ENCODE measurements at places on chromosomes 2 and 18.

DNA sequence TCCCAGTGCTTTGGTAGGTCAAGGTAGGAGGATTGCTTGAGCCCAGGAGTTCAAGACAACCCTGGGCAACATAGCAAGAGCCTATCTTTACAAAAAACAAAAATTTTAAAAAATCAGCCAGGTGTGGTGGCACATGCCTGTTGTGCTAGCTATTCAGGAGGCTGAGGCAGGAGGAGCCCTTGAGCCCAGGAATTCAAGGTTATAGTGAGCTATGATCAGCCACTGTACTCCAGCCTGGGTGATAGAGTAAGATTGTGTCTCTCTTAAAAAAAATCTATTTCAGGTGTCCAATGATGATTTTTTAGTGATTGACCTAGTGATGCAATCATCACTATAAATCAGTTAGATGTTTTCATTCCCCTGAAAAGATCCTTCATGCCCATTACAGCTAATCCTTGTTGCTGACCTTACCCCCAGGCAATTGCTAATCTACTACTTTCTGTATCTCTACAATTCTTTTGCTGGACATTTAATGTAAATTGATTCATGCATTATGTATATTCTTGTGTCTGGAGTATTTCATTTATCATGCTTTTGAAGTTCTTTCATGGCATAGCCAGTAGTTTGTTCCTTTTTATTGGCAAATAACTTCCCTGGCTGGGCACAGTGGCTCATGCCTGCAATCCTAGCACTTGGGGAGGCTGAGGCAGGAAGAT lies 10.3 kb downstream of the MOCOS start:
- DNase-seq = no peak

GRCh38 chr2:85354286-85355072 lies at the start of the genes ELMOD3 and RETSAT:
ELMOD3 (plus strand) TSS chr2:85354769; CDS start chr2:85357199, 2,430 bp downstream.
RETSAT (minus strand) TSS chr2:85354528; CDS start chr2:85354507, 21 bp downstream.
- peak; percentile 99 for DNase-seq

DNA sequence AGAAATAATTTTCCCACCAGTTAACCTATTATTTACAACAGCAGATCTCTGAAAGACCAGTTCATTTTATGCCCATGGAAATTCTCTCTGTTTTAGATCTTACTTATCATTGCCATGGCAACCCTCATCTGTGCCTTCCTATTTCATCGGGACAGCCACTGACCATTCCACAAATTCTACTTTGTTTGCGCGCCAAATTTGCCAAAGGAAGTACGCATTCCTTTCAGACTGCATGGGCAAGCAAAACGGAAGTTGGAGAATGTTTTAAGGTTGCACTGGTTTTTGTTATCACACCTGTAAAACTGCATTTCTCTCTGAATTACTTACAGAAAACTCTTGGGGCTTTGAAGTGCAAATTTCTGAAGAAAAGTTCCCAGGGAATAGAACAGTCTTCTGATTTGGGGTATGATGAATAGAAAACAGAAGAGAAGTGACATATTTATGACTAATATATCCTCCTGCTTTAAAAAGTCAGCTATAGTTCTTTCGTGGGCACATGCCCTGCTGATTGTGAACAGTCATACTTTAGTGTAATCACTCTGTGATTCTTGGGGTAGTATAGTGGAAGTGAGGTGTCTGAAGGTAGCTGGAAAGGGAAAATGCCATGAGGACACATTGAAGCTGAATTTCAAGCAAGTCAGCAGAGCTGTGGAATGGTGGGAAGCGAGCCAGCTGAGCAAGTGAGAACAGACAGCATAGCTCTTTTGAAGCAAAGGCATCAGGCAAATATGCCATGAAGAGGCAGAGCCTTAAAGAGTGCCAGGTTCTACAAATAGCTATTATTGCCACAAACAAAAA lies 20.9 kb downstream of the NETO1 start:
- DNase-seq = no peak

DNA sequence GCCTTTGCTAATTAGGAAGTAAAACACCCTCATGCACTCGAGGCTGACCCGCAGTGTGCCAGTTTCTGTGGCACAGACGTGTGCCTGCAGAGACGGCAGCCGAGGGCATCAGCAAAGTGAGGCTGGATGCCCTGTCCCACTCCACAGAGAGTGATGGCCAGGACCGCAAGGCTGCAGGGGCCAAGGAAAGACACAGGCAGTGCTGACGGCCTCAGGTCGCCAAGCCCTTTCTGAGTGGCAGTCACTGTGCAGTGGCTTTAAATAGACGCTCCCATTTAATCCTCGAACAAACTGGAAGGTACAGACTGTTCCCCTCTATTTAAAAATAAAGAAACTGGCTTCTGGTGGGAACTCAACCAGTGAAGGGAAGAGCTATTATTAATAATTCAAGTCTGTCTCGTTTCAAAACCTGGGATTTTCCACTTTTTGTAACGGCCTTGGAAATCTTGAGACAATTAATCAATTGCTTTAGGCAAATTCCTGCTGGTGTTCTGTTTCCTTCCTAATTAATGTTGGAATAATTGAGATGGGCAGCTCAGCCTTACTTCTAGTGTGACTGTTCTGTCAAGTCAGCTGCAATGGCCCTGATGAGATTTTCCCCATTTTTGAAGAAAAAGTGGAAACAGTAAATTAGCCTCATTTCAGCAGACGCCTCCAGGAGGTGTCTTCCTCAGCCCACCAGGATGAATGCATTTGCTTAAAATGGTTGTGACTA lies 644.6 kb upstream of the RAB6C start:
- DNase-seq = no peak

DNA sequence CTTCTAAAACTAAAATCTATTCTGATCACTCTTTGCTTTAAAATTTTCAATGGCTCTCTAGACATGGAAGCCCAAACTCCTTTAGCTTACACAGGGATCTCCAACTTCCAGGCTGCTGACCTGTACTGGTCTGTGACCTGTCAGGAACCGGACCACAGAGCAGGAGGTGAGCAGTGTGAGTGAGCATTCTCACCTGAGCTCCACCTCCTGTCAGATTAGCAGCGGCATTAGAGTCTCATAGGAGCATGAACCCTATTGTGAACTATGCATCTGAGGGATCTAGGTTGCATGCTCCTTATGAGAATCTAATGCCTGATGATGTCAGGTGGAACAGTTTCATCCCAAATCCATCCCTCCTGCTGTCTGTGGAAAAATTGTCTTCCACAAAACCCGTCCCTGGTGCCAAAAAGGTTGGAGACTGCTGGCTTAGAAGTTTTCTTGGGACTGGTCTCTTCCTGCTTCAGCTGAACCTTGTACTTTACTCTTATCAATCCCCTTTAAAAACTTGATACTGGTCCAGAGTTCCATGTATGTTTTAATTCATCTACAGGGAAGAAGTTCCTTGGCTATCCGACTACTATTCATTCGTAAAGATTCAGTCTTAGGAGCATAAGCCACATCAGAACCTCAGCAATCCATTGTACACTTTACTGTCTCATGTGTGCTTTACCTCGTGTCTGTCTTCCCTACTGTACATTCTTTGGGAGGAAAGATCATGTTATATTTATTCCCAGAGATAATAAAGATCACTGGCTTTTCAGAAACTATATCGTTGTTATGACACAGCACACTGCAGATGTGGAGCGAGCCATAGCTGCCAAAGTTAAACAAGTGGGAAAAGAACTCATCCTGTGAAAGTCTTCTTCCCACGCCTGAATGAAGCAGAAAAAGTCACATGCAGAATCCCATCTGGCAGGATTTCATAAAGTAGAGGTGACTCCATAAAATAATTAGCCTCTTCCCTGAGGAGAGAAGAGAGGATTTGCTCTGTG lies 183.8 kb downstream of the LRATD1 start:
- DNase-seq = no peak

DNA sequence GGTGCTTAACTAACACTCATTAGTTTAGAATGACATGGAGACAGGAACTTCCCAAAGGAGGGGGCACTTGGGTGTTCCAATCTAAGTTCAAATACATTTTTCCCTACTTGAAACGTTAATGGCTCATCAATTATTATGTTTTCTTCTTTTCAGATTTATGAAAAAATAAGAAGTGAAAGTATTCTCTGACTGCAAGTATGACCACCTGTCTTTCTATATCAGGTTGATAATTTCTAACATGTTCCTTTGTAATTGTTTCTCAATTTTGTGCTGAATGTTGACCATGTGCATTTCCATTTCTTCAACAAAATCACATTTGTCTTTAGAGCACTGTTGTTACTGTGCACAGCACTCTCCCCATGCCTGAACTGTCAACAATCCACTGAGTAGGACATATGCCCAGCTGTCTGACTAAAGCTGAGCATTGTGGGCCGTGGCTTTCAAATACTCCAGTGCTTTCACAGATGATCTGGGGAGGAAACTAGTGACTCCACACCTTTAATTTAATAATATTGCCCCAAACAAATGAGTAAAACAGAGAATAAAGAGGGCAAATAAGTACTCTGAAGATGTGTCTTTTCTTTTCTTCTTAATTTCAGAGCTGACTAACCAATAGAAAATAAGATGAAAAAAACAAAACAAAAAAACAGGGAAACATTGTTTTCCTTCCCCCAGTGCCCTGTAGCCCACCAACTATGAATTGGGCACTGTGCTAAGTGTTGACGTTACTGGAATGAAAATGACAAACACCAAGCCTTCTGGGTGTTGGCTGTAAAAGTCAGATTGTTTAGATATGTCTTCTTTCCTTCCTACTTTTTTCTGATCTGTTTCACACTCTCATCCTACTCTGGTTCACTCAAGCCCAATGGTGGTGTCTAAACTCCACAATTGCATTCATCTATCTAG lies 16.0 kb downstream of the LANCL1 start:
- DNase-seq = no peak

Data from AG08395 (cell line).